ENCODE measurements at places on chromosomes 6 and 20. TPM values are rescaled to one million over a fixed set of nuclear protein-coding genes. Genes with fewer than 3 reads are reported as not detected.

The GRM4 gene
- total RNA-seq, result not detected

The C20orf202 gene
- total RNA-seq, result not detected

DNA sequence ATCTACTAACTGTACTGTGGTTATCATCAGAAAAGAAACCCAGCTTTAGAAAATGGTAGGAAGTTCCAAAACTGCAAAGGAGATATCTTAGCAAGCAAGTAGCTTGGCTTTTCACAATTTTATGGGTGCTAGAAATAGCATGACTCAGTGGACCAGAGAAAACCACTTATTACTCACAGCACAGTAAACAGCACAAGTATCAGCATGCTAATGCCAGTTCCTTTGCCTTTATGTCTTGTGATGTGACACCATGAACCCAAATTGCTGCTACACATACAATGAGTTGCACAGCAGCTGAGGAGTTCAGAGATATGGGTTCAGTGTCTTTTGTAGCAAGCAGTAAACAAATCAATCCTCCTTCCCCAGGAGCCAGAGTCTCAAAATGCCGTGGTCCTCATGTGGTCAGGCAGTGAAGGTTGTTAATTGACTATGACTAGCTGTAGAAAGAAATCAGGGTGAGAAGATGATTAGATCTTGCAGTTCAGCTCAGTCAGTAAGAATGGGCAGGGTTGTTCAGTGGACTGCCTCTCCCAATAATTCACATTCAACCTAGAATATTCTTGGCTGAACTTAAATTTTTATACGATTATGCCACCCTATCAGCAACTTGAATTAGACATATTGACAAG is 73.3 kb downstream of the OPRM1 start:
- DNase-seq, result no peak

GRCh38 chr20:39874049-39874893 is 814.8 kb downstream of the MAFB start:
- peak; percentile 68 for DNase-seq

- no peak for DNase-seq
Observed at GRCh38 chr6:897528-898207, 204.7 kb upstream of the EXOC2 start.

- no peak for DNase-seq
Observed at GRCh38 chr6:98576791-98577190, 257.6 kb upstream of the POU3F2 start.

The MROH8 gene
- total RNA-seq, result 3.0 TPM

DNA sequence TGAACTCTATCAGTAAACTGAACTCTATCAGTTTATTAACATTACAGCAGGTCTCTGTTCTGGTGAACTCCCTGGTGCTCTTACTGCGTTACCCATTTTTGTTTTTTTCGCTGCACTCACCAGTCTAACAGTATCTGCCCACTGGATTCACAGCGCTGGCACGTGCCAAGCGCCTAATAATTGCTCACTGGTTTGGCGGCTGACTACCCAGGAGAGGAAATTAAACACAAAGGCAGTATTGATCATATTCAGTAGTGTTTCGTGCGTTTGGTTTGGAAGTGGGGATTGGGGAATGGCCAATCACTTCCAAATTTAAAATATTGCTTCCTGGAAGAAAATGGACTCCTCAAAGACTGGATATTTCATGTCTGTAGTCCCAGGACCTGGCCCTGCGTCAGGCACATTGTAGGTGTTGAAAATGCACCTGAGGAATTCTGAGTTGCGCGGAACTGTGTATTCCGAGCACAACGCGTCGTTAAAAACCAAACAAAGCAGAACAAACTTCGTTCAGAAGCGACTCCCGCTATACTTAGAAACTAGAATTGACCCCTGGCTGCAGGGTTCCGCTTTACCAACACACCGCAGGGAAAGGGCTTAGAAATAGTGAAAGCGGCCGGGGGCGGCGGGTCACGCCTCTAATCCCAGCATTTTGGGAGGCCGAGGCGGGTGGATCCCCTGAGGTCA is 1.1 kb upstream of the RPS12 start:
- peak; percentile 64 for DNase-seq

The CST3 gene
- total RNA-seq, result 1.0 TPM

The DEFB124 gene
- total RNA-seq, result not detected

DNA sequence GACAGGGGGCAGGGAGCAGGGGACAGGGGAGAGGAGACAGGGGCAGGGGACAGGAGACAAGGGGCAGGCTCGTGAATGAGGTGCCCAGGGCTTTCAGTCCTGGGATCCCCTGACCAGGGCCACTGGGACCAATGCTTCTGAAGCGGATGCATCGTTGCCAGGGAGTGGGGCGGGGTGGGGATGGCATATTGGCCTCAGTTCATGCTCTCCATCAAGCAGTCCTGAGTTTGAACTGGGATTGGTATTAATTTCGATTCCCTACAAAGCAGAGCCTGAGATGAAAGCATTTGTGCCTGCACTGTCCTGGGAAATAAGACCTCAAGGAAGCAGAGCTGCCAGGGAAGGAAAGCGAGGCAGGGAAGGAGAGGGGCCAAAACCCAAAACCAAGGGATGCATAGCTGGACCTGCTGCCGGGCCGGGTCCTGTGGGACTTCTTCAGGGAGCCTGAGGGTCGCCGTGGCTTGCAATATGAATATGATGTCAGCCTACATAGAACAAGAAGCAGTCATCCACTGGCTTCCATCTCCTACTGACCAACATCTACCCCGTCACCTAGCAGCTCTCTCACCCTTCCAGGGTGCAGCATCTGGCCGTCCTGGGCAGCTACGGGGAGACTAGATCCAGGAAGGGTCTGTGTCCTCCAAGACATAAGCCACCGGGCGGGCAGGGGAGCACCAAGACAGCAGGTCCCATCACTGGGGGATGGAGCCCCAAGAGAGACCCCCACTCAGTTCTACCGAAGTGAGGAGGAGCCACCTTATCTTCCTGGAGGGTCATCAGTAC is 233.3 kb downstream of the SYNDIG1 start:
- DNase-seq, result no peak

DNA sequence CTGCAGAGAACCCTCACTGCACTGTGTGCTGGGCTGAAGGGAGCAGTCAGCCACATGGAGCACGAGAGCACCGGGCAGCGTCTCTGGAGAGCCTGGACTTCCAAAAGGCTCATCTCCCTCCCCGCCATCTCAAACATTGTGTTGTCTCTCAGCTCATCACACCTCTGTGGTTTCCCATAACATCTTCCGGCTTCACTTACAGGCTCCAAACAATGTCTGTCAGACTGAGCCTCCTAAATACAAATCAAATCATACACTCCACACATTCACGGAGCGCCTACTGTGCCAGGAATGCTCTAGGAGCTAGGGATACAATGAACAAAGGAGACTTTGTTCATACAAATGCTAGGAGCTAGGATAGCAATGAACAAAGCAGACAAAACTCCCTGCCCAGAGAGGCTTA is 398.0 kb downstream of the RNGTT start:
- no peak for DNase-seq

- DNase-seq, result no peak
Observed at GRCh38 chr6:41437604-41438003, 102.2 kb downstream of the NCR2 start.

DNA sequence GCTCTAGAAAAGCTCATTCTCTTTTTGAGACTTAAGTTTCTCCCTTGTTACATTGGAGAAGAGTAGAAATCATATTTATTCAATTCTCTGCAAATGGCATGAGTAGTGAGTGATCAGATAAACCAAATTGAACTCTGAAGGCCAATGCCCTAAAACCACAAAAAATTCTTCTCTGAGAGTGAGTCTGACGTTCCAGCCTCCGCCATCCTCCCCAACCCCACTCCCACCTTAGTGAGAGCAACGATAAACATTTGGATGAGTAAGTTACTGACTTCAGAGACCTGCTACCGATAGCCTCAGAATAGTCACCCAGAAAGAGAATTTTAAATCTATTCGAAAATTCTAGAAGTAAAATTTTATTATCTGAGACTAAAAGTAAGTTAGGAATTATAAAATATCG is 94.6 kb downstream of the TFAP2A start:
- no peak for DNase-seq

GRCh38 chr20:53550280-53551187 is 43.1 kb downstream of the ZNF217 start:
- DNase-seq, result no peak

All from activated CD4-positive, alpha-beta T cell treated with anti-CD3 and anti-CD28 coated beads for 36 hours (primary cell).